Endothelial cell of coronary artery (primary cell): ENCODE measurements at places on chromosomes 3 and 15. TPM values are rescaled to one million over a fixed set of nuclear protein-coding genes. Genes with fewer than 3 reads are reported as not detected.

Gene PRR20G
- not detected in 2 replicates for total RNA-seq

Gene LRRC58
- 11.2 TPM in 2 replicates for total RNA-seq

Gene MED12L
- total RNA-seq: 0.18 and 0.19 TPM in 2 replicates

Gene LTK
- under 0.01 and 0.19 TPM in 2 replicates for total RNA-seq

Gene CYP11A1
- total RNA-seq: not detected in 2 replicates

Gene MUC20
- total RNA-seq: 0.09 TPM in 1 of 2 replicates, not detected in the other

Gene BCL2A1
- total RNA-seq: 0.19 and 2.3 TPM in 2 replicates
